ENCODE measurements at places on chromosomes 11 and 22.

GRCh38 chr11:112004389-112004788, 20.8 kb upstream of the DLAT start:
- no peak for DNase-seq

GRCh38 chr22:30078320-30079311, 1.6 kb upstream of the HORMAD2 start:
- DNase-seq: no peak

DNA sequence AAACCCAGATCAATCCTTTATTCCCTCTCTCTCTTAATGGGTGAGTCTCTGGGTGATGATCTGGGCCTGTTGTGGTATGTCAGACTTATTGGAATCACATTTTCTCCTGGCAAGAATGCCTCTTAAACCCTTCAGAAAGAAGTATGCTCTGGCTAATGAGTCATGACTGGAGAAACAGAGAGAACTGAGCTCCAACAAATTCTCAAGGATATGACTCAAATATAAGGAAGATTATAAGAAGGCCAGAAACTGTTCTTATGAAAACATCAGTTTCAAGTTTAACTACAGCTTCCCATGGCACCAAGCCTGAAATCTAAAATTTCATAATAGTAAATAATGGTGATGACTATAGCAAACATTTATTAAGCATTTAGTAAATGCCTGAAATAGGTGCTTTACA, 83.9 kb downstream of the OR5AK2 start:
- no peak for DNase-seq

GRCh38 chr11:44018127-44018521, 29.7 kb upstream of the ACCSL start:
- no peak for DNase-seq

DNA sequence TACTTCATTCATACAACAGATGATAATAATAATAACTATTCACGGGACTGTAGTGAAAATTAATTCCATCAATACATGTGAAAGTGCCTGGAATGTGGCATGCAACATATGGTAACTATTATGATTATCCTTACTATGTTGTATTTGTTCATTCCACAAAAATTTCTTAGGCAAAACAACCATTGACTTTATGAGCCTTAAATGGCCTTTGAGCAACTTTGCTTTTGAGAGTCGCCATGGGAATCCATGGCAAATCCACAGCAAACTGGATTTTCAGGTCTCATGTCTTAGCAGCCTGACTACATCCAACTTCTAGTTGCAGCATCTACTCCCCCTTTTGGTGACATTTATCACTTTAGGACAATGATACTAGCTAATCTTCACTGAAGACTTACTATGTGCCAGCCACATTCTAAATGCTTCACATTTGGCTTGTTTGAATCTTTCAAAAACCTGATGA, 56.8 kb downstream of the SLC1A2 start:
- no peak for DNase-seq

- no peak for DNase-seq
Measured at GRCh38 chr22:46465345-46465720, 72.1 kb downstream of the CELSR1 start.

Data from stimulated activated CD4-positive, alpha-beta T cell treated with anti-CD3 and anti-CD28 coated beads, Interleukin-1b, Interleukin-23, amount 100 ng/mL, for 4 hours (primary cell).